ENCODE measurements at places on chromosomes 5 and 9.
A peak's percentile ranks its signal among the peaks of the same experiment; 100 is the strongest.

- DNase-seq: no peak
These were observed 178.7 kb downstream of the SPATA31D1 start for GRCh38 chr9:82167296-82167695.

- DNase-seq: no peak
These were observed 21.0 kb downstream of the CAMSAP1 start for GRCh38 chr9:135886147-135886981.

- no peak for DNase-seq
These were observed 1198.6 kb upstream of the ACO1 start for GRCh38 chr9:31185831-31186230.

DNA sequence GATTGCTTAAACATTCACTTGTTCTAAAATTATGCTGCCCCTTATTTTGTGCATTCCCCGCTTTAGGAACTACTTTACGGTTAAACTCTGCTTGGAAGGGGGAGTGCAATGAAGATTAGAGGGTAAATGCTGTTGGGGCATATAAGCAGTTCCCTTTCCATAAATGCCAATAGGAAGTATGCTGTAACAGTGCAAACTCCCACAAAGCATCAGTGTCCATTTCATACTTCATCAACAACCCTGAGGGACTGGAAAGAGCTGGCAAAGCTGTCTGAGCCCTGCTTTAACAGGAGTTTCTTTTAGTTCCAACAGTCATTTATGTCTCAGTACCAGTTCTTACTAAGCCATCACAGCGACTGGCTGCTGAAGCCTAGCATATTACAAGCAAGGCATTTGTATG lies 1.8 kb downstream of the ACTL7A start:
- no peak for DNase-seq

- no peak for DNase-seq
These were observed 135.2 kb downstream of the GNAQ start for GRCh38 chr9:77896269-77896937.

GRCh38 chr9:78407636-78408312 lies 110.8 kb downstream of the PSAT1 start:
- no peak for DNase-seq

DNA sequence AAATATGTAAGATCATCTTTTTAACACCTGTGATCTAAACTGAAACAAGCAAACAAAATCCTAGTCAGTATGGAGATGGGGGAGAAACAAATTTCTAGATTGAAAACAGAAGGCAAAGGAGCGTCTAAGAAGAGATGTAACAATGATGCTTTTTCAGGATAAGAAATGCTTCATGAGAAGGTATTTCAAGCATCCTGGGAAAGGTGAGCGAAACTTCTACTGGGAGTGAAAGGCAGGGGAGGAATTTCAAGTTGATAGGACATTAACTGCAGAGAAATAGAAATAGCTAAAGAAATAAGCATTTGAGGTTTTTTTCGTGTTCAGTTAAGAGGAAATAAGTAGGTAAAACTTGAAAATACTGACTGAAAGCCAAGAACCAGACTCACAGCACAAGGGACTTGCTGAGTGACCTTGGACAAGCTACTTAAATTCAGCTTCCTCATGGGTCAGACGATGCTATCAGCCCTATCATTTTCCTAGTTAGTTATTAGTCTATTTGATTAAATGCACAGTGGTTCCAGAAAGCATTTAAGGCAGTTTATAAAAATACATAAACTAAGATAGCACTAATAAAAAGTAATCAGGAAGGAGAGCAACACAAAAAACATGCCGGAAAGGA lies 406.3 kb downstream of the PDE4D start:
- peak; percentile 19 for DNase-seq

GRCh38 chr9:91151718-91152095 lies 210.0 kb downstream of the AUH start:
- DNase-seq: no peak

GRCh38 chr5:23717486-23717885 lies 210.1 kb downstream of the PRDM9 start:
- DNase-seq: no peak

GRCh38 chr9:14365670-14366069 lies 51.7 kb upstream of the NFIB start:
- DNase-seq: no peak

DNA sequence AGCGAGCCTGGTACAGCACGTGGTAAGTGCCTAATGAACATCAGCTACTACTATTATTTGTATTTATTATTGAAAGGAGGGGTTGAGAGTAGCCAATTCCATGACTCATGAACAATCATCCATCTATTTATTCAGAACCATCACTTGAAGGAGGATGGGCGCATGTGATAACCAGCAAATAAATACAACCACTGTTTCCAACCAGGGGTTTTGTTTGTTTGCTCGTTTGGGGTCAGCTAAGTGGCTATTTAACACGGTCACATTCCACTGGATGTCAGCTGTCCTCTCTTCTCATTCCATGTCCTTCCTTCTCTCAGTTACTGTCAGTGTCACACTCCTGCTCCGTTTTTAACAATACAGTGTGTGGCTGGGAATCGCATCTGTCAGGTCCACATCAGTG lies 8.6 kb downstream of the RAPGEF1 start:
- peak; percentile 9 for DNase-seq

GRCh38 chr5:97501965-97502305 lies 318.9 kb upstream of the RIOK2 start:
- no peak for DNase-seq

DNA sequence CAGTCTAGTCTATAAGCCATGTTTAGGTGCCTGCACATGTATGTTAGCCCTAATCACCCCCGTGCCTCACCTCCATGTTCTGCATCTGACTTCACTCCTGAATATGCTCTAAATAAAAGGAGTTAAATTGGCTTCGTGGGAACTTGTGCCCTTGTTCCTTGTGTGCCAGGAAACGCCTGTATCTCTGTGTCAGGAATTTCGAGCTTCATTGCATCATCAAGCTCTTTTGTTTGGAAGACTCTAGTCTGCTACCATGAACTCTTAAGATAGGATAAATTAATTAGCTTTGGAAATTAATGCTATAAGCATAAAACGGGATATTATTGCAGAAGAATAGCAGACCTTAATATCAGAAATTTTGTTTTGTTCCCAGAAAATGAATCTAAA lies 99.2 kb downstream of the ADCY2 start:
- no peak for DNase-seq

- no peak for DNase-seq
These were observed 226.8 kb downstream of the NMUR2 start for GRCh38 chr5:152178350-152178699.

GRCh38 chr5:135440916-135441315 lies 6.2 kb downstream of the DCANP1 start:
- no peak for DNase-seq

DNA sequence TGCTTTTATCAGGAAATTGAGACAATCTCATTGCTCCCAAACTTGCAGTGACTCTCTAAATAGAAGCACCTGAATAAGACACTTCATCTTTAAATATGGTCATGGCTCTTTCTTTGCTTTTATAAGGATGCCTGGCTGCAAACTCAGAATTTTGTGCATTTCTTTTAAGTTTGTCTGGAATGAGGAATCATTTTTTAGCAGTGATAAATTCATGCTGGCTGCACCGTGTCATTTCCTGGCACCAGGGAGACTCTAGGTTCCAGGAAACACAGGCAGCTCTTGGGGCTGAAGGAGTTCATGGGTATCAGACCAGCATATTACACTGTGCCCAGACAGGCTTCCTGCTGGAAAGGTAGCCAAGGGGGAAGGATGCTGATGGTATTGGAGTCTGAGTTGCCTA lies 109.9 kb downstream of the NUDT12 start:
- DNase-seq: no peak

DNA sequence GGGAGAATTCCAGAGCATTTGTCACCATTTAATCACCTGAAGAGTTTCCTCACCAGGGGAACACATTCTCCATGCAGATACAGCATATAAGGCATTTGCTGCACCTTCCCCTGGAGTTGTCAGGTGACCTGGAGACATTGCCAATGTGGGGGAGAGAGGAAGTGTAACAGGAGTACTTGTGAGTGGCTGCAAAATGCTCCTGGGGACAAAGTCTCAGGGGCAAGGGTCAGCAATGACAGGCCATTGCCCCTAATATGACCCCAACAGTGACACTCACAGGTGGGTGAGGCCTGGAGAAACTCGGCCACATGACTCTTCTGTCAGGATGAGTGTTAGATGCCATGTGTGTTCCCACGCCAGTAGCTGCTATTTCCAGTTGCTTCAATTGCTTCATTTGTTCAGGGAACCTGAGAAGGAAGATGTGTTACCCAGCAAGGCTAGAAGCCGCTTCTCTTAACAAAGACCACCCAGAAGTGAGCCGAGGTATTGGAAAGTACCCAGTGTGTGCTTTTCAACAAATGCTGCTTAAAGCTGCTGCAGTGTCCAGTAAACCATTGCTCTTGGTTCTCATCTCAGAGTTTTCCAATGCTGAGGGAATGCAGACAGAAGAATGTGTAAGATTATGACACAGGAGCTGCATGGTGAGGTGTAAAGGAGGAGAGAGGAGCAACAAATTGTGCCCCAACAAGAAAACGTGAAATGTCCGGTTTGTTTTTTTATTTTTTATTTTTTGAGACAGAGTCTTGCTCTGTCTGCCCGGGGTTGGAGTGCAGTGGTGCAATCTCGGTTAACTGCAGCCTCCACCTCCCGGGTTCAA lies 128.2 kb upstream of the SLC44A1 start:
- no peak for DNase-seq

DNA sequence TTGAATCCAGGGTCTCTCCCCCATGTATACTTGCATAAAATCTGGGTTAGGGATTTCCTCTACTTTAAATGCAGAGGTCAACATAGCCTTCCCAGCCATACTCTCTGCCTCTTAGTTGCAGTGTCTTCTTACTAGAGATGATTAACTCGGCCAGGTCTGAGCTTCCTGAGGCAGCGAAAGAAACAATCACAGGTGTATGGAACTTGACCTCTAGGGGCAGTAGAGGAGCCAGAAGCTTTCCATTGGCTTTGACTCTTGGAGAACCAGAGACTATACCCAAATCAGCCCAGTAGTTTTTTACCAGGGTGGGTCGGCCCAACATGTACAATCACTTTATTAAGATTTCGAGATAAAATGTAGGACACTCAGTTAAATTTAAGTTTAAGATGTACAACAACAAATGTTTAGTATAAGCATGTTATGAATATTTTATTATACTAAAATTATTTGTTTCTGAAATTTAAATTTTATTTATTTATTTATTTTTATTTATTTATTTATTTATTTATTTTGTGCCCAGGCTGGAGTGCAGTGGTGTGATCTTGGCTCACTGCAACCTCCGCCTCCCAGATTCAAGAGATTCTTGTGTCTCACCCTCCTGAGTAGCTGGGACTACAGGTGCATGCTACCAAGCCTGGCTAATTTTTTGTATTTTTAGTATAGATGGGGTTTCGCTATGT lies 48.0 kb upstream of the DMRT3 start:
- DNase-seq: no peak

DNA sequence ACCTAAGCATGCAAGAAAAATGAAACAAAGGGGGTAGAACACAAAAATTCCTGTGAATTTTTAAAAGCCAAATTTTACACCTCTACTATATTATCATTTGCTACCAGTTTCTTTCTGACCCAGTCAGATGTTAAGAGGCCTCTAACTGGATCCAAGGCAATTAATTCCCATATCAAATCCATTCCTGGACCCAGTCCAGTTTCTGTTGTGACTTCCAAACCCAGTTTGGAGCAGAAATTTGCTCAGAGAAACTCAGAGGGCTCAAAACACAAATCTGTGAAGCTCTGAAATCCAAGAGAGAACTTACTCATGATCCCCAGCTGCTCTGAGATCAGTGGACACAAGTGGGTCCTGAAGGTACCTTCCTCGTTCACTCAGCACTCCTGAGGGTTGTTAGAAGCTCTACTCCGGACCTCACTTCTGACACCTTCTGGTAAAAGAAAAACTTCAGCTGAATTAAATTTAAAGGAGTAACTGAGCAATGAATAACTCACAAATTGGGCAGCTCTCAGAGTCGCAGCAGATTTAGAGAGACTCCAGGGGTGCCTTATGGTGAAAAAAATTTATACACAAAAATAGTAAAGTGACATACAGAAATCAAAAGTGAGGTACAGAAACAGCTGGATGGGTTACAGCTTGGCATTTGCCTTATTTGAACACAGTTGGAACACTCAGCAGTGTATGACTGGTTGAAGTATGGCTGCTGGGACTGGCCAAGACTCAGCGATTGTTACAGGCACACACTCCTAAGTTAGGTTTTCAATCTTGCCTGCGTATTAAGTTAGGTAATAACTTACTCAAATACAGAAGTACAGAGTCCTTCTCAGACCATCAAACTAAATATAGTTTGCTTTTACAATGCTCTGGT lies 32.4 kb downstream of the INSL4 start:
- DNase-seq: no peak

All from NCI-H146 (cell line).